ENCODE measurements at places on chromosomes 5 and 9. TPM values are rescaled to one million over a fixed set of nuclear protein-coding genes. Genes with fewer than 3 reads are reported as not detected.

DMAC1 gene
- 67.3 TPM for total RNA-seq

GPR150 gene
- 0.21 TPM for total RNA-seq

PTTG1 gene
- total RNA-seq, result 157 TPM

PCDHGC5 gene
- 0.25 TPM for total RNA-seq

SPINK4 gene
- 2.1 TPM for total RNA-seq

MIGA2 gene
- total RNA-seq, result 34.8 TPM

EPB41L4B gene
- 16.3 TPM for total RNA-seq

RFX3 gene
- 4.5 TPM for total RNA-seq

SNX18 gene
- total RNA-seq, result 28.0 TPM

SURF2 gene
- total RNA-seq, result 34.4 TPM

PCAT7 gene
- total RNA-seq, result 10.4 TPM

TARS1 gene
- 278 TPM for total RNA-seq

NEUROG1 gene
- not detected for total RNA-seq

ADAMTS16 gene
- not detected for total RNA-seq

LARP1 gene
- total RNA-seq, result 372 TPM

INIP gene
- 31.9 TPM for total RNA-seq

DELE1 gene
- 67.6 TPM for total RNA-seq

- no peak for DNase-seq
Measured at GRCh38 chr9:129223551-129224208, 45.6 kb upstream of the IER5L start.

GRCh38 chr9:33620738-33621439 lies 96.8 kb downstream of the ANKRD18B start:
- DNase-seq, result no peak

DNA sequence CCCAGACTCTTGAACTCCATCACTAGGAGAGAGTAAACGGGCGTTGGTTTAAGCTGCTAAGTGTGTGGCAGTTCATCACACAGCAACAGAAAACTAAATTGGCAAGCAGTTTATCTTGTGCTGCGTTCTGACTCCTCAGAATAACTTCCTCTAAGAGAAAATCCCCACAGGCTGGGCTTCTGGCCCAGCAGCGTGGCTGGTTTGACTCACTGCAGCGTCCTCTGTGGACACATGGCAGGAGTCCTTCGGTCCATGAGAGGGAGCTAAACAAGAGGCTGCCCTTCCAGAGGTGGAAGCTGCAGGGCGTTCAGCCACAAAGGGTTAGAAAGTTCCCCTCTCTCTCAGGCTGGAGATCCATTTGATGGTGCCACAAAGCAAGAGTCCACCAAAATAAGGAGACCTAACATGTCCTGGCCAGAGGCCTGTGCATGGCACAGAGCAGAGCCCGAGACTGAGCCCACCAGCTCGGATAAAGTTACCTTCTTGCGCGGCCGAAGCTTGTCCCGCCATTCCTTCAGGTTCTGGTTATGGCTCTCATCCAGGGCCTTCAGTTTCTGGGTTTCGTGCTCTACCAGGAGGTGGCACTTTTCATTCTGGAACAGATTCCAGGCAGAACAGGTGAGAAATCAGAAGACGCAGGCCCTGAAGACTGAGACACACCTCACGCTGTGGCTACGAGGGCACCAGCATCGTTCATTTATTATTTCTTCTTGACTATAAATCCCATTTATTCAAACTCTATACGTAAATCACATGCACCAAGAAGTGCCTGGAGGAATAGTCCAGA lies 46.2 kb upstream of the FBXW11 start:
- DNase-seq, result no peak

- no peak for DNase-seq
Measured at GRCh38 chr5:139141446-139142204, 56.5 kb downstream of the SIL1 start.

DNA sequence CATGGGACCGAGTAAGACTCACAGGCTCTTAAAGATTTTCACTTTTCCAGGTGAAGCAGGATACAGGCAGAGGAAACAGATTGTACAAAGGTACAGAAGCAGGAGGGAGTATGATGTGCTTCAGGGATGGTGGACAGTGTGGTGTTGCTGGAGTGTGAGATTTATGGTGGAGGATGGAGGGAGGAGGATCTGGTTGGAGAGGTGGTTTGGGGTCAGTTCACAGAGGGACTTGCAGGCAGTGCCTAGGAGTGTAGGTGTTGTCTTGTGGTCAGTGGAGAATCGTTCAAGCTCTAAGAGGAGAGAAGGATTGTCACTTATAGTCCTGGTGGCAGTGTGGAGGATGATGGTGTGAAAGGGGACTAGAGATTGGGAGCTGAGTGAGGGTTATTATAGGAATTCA lies 11.8 kb downstream of the RALGPS1 start:
- DNase-seq, result no peak

DNA sequence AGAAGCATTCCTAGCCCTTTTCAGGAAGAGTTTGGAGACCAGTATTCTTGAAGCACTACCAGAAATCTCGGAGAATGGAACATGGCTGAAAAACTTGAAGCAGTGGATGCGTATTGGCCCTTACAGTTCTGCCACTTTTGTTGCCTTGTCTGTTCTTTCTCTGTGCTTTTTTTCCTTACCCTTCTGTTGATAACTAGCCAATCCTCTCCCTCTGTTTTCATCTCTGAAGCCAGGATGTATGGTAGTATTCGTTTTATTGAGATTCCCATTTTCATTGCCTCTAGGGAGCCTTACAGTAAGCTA lies 564 bp upstream of the CCNH start:
- no peak for DNase-seq

DNA sequence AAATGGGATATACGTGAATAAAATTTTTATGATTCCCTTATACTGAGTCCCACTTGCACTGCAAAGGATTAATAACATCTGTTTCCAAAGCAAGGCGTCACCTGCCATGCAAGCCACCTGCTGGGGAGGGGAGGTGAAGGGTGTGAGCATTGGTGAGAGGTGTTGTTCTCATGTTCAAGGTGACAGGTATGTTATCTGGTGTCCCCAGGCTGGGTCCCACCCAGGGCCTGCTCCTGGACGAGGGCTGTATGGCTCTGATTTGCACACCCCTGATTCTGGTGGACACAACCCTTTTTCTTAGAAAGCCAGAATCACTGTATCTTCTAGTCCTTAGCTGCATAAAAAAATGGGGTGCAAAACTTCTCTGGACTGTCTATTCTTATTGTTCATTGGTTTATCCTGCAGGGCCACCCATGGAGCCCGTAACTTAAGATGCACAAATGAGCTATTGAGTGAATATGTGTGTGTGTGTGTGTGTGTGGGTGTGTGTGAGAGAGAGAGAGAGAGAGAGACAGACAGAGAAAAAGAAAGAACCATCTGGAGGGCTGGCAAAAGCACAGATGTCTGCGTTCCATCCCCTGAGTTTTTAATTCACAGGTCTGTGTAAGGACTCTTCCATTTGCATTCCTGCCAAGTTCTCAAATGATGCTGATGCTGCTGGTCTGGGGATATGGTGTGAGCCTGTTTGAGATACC lies 53.7 kb downstream of the SYK start:
- DNase-seq, result no peak

DNA sequence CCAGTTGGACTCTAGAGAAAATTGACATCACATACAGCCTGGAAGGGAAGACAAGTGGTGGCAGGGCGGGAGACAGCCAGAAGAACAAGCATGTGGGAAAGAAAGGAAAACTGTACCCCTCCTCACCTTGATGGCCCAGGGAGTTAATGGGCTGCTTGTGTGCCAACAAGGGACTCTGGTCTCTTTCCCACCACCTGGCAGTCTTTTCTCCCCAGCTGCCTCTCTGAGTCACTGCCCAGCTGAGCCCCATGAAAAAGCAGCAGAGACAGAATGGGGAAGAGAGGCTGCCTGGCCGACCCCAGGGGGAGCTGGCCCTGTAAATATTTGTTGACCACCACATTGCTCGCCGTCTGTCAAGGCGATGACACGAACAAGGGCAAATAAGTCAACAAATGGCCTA lies 359.4 kb downstream of the ENC1 start:
- DNase-seq, result no peak

DNA sequence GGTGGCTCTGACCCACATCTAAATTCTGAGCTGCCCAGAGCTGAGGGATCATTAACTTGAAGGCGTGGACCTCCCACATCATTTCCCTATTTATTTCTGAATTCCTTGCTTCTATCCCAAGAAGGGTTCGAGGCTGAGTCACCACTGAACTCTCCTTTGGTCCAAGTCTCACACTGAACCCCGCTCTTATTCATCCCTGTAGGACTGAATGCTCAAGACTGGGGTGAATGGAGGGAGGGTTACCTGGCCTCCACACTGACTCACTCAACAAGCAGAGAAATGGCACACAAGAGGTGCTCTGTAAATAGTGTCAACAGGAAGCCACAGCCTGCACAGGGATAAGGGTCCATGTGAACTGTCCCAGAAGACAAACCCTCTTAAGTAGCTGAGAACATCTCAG lies 79.1 kb upstream of the FSTL4 start:
- DNase-seq, result no peak

DNA sequence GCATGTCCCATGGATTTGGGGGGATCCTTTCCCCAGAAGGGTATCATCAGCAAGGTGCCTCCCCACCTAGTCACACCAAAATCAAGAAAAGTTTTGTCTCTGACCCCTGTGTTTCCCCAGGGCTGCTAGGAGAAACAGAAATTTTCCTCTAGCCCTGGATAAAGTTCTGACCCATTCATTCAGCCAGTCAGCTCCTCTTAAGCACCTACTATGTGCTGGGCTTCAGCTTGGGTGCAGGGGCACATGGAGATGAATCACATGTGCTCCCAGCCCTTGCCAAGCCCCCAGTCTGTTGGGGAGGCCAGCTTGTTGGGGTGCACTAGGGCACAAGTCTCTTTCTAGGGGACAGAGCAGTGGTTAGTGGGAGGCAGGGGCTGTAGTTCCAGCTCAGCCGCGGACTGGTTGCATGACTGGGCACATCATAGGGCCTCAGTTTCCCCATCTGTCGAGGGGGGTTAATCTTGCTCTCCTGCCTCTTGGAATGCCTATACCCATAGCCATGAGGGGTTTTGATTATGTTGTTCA lies 3.9 kb downstream of the DAB2IP start:
- no peak for DNase-seq

- no peak for DNase-seq
Measured at GRCh38 chr5:94499806-94500205, 118.6 kb downstream of the KIAA0825 start.

- DNase-seq, result no peak
Measured at GRCh38 chr9:98207606-98208005, 15.2 kb upstream of the CORO2A start.

- no peak for DNase-seq
Measured at GRCh38 chr9:3874449-3875360, 348.9 kb upstream of the RFX3 start.

- no peak for DNase-seq
Measured at GRCh38 chr9:118395415-118395814, 691.2 kb downstream of the TLR4 start.

- DNase-seq, result no peak
Measured at GRCh38 chr9:137825324-137825989, 52.1 kb upstream of the CACNA1B start.

GRCh38 chr9:78127279-78128225 lies 95.9 kb upstream of the GNAQ start:
- DNase-seq, result no peak

Data from Caco-2 (cell line).